ENCODE measurements at places on chromosomes 7 and 10. TPM values are rescaled to one million over a fixed set of nuclear protein-coding genes. Genes with fewer than 3 reads are reported as not detected.

- peaks cover 11% of the 10 kb centered on the region for H3K4me1 ChIP-seq
- peak within 1 kb of the TSS; percentile 89 for H3K27ac ChIP-seq
- DNase-seq: peak; percentile 92
- H3K4me3 ChIP-seq: peak within 1 kb of the TSS; percentile 71
- H3K27me3 ChIP-seq: no peaks in the 10 kb centered on the region
Observed at GRCh38 chr10:119650692-119651513, at the start of gene BAG3. Gene BAG3, plus strand, starts transcription at chr10:119651380. Its CDS starts 296 bp downstream, at chr10:119651676.

- no peaks in the 10 kb centered on the region for H3K27me3 ChIP-seq
- H3K36me3 ChIP-seq: no peaks in the 10 kb centered on the region
- no peak for DNase-seq
- no peaks in the 10 kb centered on the region for H3K4me1 ChIP-seq
Observed at GRCh38 chr10:36711361-36711760, 414.0 kb upstream of the ANKRD30A start.

- H3K27me3 ChIP-seq: peaks cover 57% of the 10 kb centered on the region
- no peaks in the 10 kb centered on the region for H3K4me1 ChIP-seq
- no peak overlapping the region for H3K27ac ChIP-seq
- no peak overlapping the region for H3K4me3 ChIP-seq
- no peaks in the 10 kb centered on the region for H3K36me3 ChIP-seq
Observed at GRCh38 chr10:102235598-102235920, 5.8 kb downstream of the PITX3 start.

DNA sequence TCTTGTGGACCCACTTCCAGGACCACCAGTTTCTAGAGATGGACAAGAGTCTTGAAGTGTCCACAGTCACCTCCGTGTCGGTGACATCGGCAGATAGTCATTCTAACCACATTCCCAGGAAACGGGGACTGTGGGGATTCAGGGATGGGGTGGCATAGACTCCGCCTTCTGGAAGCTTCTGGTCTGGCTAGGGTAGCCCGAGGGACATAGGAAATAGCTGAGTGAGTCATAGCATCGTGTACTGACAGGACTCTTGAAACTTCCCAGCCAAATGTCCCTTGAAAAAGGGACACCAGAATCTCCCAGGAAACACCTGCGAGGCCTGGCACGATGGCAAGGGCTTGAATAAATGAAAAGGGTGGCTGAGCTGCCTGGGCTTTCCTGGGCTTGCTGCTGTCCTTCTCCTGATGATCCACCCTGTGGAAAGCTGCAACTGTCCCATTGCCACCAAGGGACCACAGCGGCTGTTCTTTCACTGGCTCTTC, 84.1 kb upstream of the LRRC4 start:
- H3K4me1 ChIP-seq: no peaks in the 10 kb centered on the region
- DNase-seq: no peak
- no peak overlapping the region for H3K27ac ChIP-seq
- H3K36me3 ChIP-seq: no peaks in the 10 kb centered on the region

DNA sequence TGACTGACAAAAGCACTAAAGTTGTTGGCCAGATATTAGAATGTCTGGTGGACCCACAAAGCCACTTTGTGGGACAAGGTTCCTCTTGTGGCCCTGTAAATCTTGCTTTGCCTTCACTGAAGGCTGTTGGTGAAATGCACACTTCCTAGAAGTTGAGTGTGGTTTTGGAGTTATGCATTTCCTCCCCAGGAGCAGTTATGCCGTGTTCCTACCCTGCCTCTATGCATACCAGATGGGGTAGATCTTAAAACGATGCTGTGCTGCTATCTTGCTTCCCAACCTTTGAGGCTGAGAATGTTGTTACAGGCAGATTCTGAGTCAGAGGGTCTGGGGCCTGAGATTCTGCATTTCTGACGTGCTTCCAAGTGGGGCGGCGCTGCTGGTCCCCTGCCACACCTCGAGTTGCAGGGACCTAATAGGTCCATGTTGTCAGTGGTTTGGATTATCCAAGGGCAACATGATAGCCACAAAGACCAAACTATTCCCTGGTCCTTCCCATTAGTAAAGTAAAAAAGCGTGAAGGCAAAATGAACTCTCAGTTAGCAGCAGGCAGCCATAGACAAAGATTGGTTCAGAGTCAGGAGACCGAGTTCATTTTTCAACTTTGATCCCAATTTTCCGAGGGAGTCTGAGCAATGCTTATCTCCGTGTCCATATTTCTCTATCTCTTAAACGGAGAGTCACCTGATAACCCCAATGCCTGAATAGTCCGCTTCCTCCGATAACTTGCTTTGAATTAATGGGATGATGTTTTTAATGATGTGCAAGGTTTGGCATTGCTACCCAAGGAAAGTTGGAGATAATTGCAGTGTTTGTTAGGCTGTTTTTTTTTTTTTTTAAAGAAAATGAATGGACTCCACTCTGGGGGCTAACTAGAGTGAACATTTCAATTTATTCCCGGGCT, 55.8 kb downstream of the CDHR3 start:
- H3K27ac ChIP-seq: no peak overlapping the region
- no peaks in the 10 kb centered on the region for H3K36me3 ChIP-seq
- H3K4me3 ChIP-seq: no peak overlapping the region
- H3K4me1 ChIP-seq: peaks cover 17% of the 10 kb centered on the region
- no peaks in the 10 kb centered on the region for H3K27me3 ChIP-seq

- H3K4me3 ChIP-seq: no peak overlapping the region
- DNase-seq: peak; percentile 39
- no peak overlapping the region for H3K27ac ChIP-seq
- H3K27me3 ChIP-seq: no peaks in the 10 kb centered on the region
Observed at GRCh38 chr7:139902436-139903102, 73.5 kb downstream of the TBXAS1 start.

Gene TSPAN14
- total RNA-seq: 13.3 TPM

Measured in IMR-90 (cell line).